T-cell (primary cell): ENCODE measurements at places on chromosomes 1 and 21. TPM values are rescaled to one million over a fixed set of nuclear protein-coding genes. Genes with fewer than 3 reads are reported as not detected.

DNA sequence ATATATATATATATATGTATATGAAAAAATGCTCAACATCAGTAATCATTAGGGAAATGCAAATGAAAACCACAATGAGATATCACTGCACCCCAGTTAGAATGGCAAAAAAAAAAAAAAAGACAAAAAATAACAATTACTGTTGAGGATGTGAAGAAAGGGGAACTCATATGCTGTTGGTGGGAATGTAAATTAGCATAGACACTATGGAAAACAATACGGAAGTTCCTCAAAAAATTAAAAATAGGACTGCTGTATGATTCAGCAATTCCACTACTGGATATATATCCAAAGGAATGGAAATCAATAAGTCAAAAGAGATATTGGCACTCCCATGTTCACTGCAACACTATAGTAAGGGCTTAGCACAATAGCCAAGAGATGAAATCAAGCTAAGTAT is 41.5 kb upstream of the CTBS start:
- H3K36me3 ChIP-seq = no peaks in the 10 kb centered on the region
- no peak overlapping the region for H3K27ac ChIP-seq
- no peak overlapping the region for H3K4me3 ChIP-seq
- DNase-seq = no peak
- no peaks in the 10 kb centered on the region for H3K27me3 ChIP-seq

DNA sequence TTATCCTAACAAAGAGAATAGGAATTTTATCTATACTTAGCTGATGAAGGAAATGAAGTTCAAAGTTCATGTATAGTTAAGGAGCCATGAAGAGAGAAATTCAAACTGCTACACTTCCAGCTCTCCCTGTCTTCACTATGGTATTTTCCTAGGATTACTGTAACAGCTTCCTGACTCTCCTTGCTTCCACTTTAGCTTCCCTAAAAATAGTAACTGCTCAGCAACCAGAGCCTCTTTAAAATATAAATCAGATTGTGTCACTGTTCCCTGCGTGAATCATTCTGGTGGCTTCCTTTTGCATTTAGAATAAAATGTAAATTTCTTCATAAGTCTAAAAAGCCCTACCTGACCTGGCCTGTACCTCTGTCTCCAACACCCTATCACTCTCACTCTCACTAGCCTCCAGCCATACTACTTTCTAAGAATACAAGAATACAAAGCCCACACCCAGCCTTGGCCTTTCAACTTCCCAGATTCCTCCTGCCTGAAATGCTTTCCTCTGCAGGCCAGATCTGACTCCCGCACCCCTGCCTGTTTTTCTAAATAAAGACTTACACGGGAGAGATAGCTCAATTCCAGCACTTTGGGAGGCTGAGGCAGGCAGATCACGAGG is 30.5 kb downstream of the OR10J1 start:
- no peak for DNase-seq
- no peaks in the 10 kb centered on the region for H3K36me3 ChIP-seq
- peaks cover 3% of the 10 kb centered on the region for H3K27me3 ChIP-seq
- no peaks in the 10 kb centered on the region for H3K4me1 ChIP-seq
- H3K4me3 ChIP-seq = no peak overlapping the region

DNA sequence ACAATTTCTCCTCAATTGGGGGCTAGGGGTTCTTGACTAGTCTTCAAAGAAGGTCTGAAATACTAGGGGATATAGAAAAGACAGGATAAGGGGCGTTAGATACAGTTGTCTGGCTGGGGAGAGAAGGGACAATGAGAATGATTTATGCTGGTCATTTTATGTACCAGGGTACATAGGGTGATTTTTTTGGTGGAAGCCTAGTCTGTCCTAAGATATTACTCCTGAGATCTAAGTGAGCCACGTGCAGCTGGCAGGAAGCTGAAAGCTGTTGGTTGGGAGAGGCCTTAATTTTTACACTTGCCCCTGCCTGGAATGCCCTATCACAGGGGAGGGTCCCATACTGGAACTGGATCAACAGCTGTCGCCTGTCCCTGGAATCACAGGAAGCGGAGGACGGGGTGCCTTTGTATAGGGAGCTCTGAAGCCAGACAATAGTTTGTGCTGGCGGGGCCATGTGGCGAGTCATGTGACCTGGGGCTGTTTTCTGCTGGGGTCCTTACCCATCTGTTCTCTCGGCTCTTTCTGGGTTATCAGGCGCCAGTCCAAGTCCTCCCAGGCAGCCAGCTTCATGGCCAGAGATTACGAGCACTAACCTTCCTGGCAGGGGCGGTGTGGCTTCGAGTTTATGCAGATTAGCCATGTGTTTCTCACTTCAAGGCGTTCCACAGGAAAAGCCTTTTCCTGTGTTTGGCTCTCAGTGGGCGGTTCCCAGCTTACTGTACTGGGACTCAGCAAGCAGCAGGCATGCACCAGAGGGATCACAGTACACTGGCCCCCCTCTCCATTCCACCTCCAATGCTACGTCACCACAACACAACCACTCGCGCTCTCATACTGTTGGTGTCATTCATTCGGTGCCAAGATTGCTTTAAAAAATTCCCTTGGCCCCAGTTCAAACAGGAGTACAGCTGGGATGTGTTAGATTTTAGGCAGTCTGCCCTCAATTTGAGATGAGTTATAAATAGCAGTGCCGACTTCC is 27.5 kb downstream of the ARID1A start:
- H3K4me1 ChIP-seq = peaks cover 65% of the 10 kb centered on the region
- no peaks in the 10 kb centered on the region for H3K27me3 ChIP-seq
- DNase-seq = peak; percentile 11

- H3K4me1 ChIP-seq = peaks cover 7% of the 10 kb centered on the region
- no peak overlapping the region for H3K4me3 ChIP-seq
- no peaks in the 10 kb centered on the region for H3K36me3 ChIP-seq
- no peak overlapping the region for H3K27ac ChIP-seq
Measured at GRCh38 chr1:98322966-98323365, 338.6 kb upstream of the SNX7 start.

DNA sequence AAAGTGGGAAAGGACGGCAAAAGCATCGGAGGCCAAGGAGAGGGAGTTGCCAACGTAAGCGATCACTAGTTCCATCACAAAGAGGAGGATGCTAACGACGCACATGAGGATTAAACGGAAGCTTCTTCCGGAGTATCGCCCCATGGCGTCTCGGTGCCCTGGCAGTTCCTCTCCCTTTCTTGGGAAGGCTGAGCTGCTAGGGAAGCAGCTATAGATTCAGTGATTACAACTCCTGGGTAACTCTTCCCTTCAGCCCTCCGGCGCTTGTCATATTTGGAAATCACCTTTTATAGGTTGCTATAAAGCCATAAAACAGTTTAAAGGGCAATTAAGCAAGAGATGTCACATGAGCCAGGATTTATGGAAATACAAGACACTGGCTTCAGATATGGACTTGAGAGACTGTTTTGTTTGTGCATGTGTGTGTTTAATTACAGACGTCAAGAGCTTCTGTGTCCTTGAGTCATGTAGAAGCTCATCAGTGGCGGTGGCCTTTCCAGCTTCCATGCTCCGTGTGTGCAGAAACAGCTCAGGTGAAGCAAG is 30.6 kb upstream of the SLC30A10 start:
- DNase-seq = no peak
- H3K4me1 ChIP-seq = no peaks in the 10 kb centered on the region
- H3K27ac ChIP-seq = no peak overlapping the region

- H3K36me3 ChIP-seq = no peaks in the 10 kb centered on the region
- no peak overlapping the region for H3K4me3 ChIP-seq
- DNase-seq = no peak
- no peak overlapping the region for H3K27ac ChIP-seq
- no peaks in the 10 kb centered on the region for H3K4me1 ChIP-seq
Measured at GRCh38 chr1:241356187-241356518, 852 bp downstream of the RGS7 start.

Gene ERG
- total RNA-seq = 0.66 TPM

- H3K4me3 ChIP-seq = no peak overlapping the region
- H3K27ac ChIP-seq = no peak overlapping the region
- H3K27me3 ChIP-seq = no peaks in the 10 kb centered on the region
- no peaks in the 10 kb centered on the region for H3K4me1 ChIP-seq
- DNase-seq = no peak
Measured at GRCh38 chr1:172966844-172967540, 83.7 kb downstream of the TNFSF18 start.

DNA sequence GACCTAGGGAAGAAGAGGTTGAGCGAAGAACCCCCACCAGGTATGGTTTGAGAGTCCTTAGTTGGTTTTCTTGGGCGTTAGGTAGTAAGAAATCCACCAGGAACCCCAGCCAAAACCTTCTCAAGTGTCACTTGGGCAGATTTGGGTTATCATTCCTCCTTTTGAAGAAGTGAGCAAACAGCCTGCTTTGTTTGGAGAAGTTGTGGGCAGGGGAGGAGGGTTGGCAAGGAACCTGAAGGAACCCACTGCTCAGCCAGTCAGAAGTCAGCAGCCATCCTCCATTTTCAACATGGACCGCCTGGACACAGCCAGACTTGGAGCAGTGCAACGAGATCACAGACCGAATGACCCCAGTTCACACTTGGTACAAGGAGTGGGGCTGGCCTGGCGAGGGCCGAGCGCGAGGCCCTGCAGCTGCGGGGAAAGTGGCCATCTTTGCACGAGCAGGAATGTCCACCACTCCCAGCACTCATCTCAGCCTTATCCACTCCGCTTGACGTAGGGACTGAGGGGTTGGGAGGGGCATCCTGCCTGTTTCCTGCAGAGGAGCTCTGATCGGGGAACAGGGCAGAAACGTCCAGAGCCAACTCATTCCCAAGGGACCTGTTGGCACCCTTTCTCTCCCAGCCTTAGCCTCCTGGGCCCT is 7.2 kb downstream of the ADPRS start:
- H3K27ac ChIP-seq = no peak overlapping the region
- no peaks in the 10 kb centered on the region for H3K27me3 ChIP-seq
- H3K4me3 ChIP-seq = no peak overlapping the region

DNA sequence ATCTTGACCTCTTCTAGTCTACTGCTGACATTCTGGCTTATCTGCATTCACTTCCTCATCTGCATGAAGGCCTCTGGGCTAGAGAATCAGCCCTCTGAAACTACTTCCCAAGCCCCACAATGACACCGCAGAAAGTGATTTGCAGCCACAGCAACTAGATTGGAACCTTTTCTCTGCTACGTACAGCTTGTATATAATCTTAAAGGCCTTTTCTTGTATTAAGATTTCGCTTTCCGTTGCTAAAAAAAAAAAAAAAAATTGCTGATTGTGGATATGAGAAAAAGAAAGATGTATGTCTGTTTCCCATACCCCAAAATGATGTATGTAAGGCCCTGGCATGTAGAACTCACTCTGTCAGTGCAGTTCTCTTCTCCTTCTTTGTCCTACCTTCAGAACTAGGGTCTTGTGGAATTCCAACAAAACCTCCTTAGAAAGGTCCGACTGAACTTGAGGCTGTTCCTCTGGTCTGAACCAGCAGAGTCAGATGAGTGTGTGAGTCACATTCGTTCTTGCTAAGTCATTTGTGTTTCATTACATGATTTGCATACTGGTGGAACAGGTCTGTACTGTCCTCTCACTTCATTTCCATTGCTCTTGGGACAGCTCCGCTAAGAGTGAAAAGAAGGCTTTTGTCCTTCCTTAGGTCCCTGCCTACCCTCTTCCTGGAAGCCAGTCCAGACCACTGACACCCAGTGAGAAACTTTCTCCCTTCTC is 62.7 kb downstream of the PLPP3 start:
- DNase-seq = no peak
- no peaks in the 10 kb centered on the region for H3K36me3 ChIP-seq
- H3K4me3 ChIP-seq = no peak overlapping the region

Gene MMEL1
- total RNA-seq = 0.72 TPM

GRCh38 chr1:65179148-65179547 is 31.1 kb downstream of the AK4 start:
- no peak overlapping the region for H3K27ac ChIP-seq
- no peak for DNase-seq
- no peaks in the 10 kb centered on the region for H3K36me3 ChIP-seq
- H3K4me3 ChIP-seq = no peak overlapping the region
- H3K27me3 ChIP-seq = no peaks in the 10 kb centered on the region

Gene SPRR3
- not detected for total RNA-seq

DNA sequence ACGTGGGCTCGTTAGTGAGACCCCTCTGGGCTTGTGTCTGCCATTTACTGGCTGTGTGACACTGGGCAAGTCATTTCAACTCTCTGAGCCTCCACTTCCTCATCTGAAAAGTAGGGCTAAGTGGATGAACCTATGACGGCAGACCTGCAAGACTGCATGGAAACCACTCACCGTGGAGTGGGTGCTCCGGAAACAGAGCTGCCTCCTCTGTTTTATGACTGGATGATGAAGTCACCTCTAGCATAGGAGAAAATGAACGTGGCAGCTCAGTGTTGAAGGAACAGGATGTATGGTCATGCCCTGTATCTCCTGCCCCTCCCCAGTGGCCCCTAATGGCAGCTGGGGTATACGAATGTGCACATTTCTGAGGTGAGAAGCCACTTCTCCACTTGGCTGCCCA is 40.5 kb downstream of the STPG1 start:
- peaks cover 3% of the 10 kb centered on the region for H3K36me3 ChIP-seq
- no peak overlapping the region for H3K27ac ChIP-seq
- H3K27me3 ChIP-seq = no peaks in the 10 kb centered on the region
- DNase-seq = no peak

DNA sequence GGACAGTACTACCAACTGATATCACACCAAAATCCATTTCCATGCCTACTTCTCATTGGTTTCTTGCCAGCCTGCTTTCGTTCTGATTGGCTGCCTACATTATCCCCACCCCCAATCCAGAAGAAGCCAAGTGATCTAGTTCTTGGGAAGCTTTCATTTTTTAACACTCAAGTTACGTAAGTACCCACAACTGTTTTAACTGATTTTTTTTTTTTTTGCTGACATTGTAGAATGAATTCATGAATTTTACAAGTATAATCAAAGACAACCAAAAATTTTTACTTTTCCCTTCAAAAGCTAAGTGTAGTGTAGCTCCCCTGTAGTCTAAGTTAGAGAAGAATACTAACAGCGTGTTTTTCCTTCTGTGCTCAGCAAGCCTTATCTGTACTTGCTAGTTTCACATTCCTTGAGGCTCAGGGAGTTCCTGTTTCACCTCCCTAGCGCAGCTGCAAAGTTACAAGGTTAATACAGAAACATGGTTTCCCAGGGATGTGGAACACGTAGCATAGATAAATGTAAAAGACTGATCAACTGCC is at the start of gene SLC9C2:
Gene SLC9C2 (minus strand): TSS at position 17 of the 536 bp plus-strand sequence. CDS start 1,296 bp downstream, outside the sequence.
- no peaks in the 10 kb centered on the region for H3K36me3 ChIP-seq
- no peak within 1 kb of the TSS for H3K4me3 ChIP-seq
- no peaks in the 10 kb centered on the region for H3K27me3 ChIP-seq
- no peak for DNase-seq
- no peaks in the 10 kb centered on the region for H3K4me1 ChIP-seq
- no peak within 1 kb of the TSS for H3K27ac ChIP-seq

GRCh38 chr1:168243198-168243597 is 17.4 kb downstream of the SFT2D2 start:
- H3K27me3 ChIP-seq = no peaks in the 10 kb centered on the region
- H3K27ac ChIP-seq = no peak overlapping the region
- H3K4me1 ChIP-seq = peaks cover 7% of the 10 kb centered on the region
- DNase-seq = no peak

DNA sequence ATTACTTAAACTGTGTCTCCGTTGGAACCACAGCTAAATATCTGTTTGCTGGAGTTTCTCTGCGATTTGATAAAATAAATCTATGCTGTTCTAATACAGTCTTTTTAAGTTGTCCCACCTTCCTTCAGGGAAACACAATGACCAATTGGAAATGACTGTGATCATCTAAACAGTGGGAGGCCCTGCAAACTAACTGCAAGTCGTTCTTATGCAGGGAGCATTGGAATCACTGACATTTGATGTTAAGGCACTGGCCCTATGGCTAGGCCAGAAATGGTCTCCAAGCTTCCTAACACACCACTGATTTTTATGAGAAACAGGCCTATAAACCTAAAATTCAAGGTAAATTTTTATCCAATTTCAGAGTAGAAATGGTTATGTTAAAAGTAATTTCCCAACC is 645.2 kb downstream of the LMO4 start:
- H3K4me1 ChIP-seq = no peaks in the 10 kb centered on the region
- H3K4me3 ChIP-seq = no peak overlapping the region
- H3K27me3 ChIP-seq = no peaks in the 10 kb centered on the region
- no peaks in the 10 kb centered on the region for H3K36me3 ChIP-seq
- no peak overlapping the region for H3K27ac ChIP-seq
